Left colon (tissue), 2 donors: ENCODE measurements at places on chromosomes 3 and 15.
A peak's percentile ranks its signal among the peaks of the same experiment; 100 is the strongest.

DNA sequence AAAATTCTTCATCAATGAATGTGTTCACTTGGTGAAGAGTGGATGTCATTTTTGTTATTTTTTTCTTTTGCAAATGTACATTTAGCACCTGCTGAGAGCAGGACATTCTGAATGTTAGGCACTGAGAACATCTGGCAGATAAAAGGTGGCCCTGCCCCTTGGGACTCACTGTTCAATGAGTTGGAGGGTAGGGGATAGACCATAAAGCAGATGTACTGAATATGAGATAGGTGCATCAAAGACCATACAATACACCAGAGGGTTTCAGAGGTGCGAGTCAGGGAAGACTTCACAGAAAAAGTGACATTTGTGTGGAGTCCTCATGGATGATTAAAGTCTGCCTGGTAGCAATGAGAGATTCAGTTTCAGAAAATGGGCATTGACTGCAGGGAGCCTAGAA is 34.2 kb downstream of the EEFSEC start:
- no peak for DNase-seq

DNA sequence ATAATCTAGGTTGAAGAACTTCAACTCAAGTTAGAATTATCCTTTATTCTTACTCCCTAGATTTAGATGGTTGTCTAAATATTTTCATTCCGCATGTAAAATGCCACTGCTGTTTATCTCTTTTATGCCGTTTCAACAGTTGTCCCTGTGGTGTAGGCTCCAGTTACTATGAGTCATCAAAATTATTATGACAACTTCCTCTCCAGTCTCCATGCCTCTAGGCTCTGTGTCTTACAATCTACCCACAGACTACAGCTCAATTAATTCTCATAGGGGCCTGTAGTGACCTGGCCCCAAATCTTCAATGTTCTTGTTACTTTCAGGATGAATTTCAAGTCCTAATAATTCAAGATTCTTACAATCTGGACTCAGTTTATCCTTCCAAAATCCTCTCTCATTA is 105.8 kb upstream of the UNC13C start:
- no peak for DNase-seq

DNA sequence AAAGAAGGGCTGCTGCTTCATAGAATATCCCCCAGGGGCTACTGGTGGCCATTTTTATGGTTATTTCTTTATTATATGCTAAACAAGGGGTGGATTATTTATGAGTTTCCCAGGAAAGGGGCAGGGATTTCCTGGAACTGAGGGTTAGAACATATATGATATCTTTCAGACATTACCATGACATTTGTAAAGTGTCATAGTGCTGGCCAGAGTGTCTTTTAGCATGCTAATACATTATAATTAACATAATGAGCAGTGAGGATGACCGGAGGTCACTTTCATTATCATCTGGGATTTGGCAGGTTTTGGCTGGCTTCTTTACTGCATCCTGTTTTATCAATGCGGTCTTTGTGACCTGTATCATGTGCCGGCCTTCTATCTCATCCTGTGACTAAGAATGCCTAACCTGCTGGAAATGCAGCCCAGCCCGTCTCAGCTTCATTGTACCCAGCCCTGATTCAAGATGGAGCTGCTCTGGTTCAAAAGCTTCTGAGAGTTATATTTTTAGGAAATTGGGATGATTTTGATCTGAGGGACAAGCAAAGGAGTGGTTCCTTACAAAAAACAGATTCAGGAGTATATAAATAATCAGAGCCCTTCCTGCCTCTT is 9.1 kb upstream of the ZBTB20 start:
- no peak for DNase-seq

DNA sequence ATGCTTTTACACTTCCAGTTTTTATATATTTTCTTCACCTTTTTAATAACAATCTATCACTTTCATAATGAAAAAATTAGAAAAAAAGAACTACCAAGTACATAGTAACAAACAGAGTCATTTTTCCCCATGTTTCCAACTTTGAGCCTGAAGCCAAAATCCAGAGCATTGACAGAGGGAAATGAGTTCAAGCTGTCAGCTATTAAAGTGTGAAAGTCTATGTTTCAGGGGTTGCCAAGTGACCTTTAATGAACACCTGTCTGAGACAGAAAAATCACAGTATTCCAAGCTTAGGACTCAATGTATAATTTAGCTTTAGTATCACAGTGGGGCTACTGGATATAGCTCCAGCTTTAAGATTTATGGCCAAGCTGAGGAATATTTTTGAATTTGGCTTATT is 128.3 kb upstream of the GADL1 start:
- no peak for DNase-seq

GRCh38 chr3:132038198-132038825 is 3.5 kb upstream of the CPNE4 start:
- no peak for DNase-seq

- no peak for DNase-seq
These were observed 22.3 kb downstream of the KCNAB1 start for GRCh38 chr3:156142702-156143101.

DNA sequence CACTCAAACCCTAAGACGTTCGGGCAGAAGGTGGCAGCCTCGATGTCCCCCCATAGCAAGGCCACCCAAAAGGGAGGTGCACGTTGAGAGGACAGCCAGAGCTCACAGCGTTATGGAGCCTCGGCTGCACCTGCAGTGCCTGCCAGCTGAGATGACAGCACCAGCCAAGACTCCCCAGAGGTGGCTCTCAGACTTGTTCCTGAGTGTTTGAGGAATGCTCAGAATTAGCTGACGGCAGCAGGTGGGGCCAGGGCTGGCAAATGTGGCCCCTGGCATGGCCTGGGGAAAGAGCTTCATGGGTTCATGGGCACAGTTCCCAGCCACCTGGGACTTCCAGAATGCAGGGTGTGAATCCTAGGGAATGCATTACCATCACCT is 177.8 kb downstream of the KLF13 start:
- no peak for DNase-seq

DNA sequence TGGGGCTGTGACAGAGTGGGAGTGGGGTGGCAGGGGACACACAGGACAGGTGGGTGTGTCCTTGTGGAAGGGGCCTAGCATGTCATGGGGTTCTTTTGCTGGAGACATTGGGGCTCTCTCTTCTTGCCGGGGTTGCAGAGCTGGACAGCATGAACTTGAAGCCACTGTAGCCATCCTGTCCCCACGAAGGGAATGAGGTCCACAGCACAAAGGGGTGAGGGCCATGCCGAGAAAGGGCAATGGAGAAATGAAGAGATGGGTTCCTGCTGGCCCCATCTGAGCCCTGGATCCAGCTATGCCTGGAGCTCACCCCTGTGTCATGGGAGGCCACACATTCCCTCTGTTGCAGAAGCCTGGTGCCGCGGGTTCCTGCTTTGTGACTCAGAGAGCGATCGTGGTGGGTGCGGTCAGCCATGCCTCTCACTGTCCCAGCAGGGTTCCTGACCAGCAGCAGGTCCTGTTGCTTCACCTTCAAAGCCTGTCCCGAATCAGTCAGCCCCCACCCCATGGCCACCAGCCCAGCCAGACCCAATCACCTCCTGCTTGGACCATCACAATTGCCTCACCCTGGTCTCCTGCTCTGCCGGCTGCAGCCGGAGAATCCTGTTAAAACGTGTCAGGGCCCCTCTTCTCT is 50.0 kb downstream of the DNAJB8 start:
- DNase-seq: no peak

DNA sequence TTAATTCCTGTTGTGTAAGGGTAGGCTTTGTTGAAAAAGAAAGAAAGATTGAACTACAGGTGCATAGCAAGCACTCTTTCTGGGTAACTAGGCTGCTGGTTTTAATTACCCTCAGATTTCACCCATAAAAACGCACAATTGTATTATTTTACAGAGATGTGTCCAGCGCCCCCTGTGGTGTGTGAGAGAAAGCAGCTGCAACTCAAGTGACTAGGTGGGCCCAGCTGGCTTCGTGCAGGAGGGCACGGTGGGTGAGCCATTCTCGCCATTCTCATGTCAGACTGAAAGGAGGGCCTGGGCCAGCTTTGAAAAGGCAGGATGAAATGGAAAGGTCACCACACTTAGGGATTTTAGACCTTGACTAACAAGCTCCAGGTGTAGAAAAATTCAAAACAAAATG is 122.6 kb downstream of the LRIG1 start:
- DNase-seq: peak; percentile 49

DNA sequence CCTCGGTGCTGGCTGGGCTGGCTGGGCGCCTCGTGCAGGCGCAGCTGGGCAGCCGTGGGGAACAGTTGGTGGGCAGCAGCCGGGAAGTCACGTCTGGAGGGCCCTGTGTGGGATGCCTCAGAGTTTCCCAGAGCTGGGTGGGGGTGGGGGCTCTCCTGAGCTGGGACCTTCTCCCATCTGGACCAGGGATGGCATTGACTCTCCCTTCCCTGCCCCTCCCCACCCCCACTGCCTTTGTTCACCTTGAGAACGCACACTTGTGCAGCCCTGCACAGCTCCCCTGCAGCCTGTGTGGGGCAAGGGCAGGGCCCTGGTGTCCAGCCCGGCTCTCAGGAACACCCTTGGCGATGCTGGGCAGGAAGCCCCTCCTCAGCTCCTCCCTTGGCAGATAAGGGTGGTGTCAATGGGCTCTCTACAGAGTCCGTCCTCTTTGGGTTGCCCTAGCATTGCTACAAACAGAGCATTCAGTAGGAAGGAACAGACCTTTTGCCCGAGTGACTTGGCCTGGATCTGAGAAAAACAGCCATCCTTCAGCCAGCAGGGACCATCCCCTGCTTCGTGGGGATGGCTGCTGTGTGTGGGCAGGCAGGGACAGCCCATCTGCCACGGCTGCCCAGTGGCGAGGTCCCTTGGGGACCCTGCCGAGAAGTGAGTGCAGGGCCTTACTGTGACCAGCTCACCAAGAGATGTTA is 25.5 kb upstream of the KLF13 start:
- DNase-seq: no peak

DNA sequence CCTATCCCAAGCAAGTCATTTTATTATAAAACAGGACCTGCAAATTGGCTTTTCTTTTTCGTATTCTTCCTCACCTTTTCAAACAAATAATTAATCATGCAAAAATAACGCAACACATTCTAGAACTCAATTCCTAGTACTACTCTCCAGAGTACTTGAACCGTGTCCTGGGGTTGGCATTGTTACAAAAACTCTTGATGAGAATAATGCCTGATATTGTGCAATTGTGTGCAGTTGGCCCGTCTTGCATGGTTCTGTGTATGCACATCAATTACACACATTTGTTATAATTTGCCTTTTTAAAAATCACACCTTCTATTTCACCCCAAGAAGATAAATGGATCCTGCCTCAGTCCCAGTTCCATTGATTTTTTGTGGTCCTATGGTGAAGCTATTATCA is 205.4 kb downstream of the EPHB1 start:
- DNase-seq: no peak

- DNase-seq: no peak
These were observed 53.4 kb upstream of the PRICKLE2 start for GRCh38 chr3:64278625-64279024.

- no peak for DNase-seq
These were observed 73.3 kb downstream of the MRPL46 start for GRCh38 chr15:88393719-88394519.

DNA sequence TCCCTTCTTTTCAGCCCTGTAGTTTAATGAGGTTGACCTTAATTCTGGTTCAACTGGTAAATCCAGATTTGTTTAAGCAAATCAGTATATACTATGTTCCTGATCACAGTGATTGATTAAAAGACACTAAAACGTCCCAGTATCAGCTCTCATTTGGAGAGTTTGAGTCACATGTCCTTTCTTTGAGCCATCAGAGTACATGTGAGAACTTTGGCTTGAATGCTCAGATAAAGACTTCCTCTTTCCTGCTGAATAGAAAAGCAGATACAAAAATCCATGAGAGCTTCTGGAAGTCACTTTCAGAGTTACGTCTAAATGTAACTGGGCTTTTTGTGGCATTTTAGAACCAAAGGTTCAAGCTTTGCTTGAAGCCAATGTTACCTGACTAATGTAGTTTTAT is 341.8 kb upstream of the SATB1 start:
- DNase-seq: no peak
